ENCODE measurements at places on chromosomes 3 and 15. TPM values are rescaled to one million over a fixed set of nuclear protein-coding genes. Genes with fewer than 3 reads are reported as not detected.
A peak's percentile ranks its signal among the peaks of the same experiment; 100 is the strongest.

GRCh38 chr3:28836199-28836598, 444.7 kb upstream of the RBMS3 start:
- H3K27me3 ChIP-seq, result peaks cover 42% of the 10 kb centered on the region
- no peak for DNase-seq
- no peak overlapping the region for H3K27ac ChIP-seq
- no peaks in the 10 kb centered on the region for H3K36me3 ChIP-seq

- no peaks in the 10 kb centered on the region for H3K4me1 ChIP-seq
- no peak overlapping the region for H3K4me3 ChIP-seq
- no peak for DNase-seq
- no peak overlapping the region for H3K27ac ChIP-seq
- peaks cover 5% of the 10 kb centered on the region for H3K36me3 ChIP-seq
- no peaks in the 10 kb centered on the region for H3K27me3 ChIP-seq
These were observed 615.5 kb downstream of the ROBO2 start for GRCh38 chr3:77655396-77655795.

DNA sequence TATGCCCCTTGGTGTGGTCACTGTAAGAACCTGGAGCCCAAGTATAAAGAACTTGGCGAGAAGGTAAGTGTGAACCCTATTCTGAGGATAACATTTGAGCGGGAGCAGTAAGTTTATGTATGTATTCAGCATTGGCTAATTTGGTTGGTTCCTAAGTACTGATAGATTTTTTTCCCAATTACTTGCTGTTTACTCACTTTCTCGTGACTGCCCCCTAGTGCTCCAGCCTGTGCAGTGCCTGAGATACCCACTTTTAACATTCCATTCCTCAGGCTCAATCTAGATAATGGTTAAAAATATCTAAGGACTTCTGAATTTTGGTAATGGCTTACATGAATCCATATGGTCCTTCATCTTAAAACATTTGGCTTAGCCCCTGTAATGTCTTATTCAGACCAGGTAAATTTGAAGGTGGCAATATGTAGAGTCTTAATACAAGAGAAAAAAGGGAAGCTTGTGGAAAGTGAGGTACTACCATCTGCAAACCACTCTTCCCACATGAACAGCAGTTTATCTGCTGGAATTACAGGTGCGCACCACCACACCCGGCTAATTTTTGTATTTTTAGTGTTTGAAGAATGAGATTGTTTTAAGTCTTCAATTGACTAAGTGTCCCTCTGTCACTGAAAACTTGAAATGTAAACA, 7.1 kb downstream of the ELL3 start:
- H3K27me3 ChIP-seq, result no peaks in the 10 kb centered on the region
- no peak overlapping the region for H3K4me3 ChIP-seq
- H3K4me1 ChIP-seq, result no peaks in the 10 kb centered on the region
- DNase-seq, result peak; percentile 63

The RBP2 gene
- total RNA-seq, result not detected

DNA sequence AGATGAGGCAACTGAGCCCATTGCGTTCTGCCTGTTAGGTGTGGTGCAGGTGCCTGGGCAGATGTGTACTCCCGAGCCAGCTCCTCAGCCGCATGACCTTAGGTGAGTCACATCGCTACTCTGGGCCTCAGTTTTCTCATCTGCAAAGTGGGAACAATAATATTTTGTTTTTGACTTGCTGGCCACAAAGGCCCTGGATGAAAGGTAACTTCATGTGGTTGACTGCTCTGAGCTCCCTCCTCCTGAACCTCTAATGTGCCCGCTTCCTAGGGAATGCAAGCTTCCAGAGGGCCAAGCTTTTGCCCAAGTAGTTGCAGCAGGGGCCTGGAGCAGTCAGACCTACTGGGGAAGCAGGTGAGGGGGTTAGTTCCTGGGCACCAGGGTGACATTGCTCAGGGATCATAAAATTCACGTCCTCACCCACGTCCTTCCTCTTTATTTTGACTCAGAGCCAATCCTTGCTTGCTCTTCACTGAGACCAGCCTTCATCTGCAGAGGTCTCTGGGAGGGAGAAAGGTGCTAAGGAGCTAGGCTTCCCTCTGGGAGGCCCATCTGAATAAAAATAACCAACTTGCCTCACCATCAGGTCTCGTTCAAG, 149.0 kb upstream of the TLE3 start:
- H3K4me1 ChIP-seq, result peaks cover 42% of the 10 kb centered on the region
- H3K4me3 ChIP-seq, result no peak overlapping the region

DNA sequence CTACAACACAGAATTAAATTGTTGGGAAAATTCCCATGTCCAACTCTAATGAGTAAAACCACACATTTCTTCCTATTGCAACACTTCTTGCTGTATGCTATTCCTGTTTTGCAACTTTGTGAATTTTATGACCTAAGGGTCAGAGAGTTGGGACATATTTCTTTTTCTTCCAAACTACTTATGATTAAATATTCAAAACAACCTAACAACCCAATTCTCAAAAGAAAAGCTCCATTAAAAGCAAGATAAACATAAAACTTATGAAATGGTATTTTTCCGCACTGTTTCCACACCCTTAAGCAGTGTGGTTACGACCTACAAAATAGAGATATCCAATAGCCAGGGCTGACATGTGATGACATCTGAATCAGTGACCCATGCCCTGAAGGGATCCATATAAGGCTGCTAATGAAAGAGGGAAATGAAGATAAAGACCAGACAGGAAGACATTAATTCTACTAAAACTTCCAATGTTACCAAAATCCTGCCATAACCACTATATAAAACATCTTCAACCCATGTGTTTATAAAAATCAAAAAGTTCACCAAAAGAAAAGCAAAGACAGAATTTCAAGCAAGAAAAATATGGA, 45.6 kb downstream of the DMXL2 start:
- no peak overlapping the region for H3K4me3 ChIP-seq
- no peak overlapping the region for H3K27ac ChIP-seq
- no peaks in the 10 kb centered on the region for H3K4me1 ChIP-seq
- no peaks in the 10 kb centered on the region for H3K27me3 ChIP-seq
- DNase-seq, result no peak
- H3K36me3 ChIP-seq, result no peaks in the 10 kb centered on the region

GRCh38 chr3:110773413-110773954, 298.1 kb upstream of the NECTIN3 start:
- H3K4me1 ChIP-seq, result no peaks in the 10 kb centered on the region
- no peaks in the 10 kb centered on the region for H3K36me3 ChIP-seq
- H3K4me3 ChIP-seq, result no peak overlapping the region
- DNase-seq, result no peak

DNA sequence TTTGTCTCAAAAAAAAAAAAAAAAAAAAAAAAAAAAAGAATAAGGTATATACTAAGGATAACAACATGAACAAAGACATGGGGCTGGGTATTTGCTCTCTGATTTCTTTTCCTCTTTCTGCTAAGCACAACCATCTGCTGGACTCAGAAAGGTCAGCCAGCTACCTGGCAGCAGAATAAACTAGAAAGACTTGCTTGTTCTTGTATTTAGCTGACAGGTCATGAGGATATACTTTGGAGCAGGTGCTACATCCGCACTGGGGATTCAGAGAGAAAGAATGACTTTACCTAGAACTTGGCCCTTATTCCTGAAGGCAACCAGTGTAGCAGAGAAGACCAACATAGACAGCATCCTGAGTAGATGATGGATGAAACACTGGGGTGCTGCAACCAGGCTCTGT, 550.5 kb downstream of the NTRK3 start:
- peaks cover 2% of the 10 kb centered on the region for H3K27me3 ChIP-seq
- no peak overlapping the region for H3K4me3 ChIP-seq
- H3K36me3 ChIP-seq, result no peaks in the 10 kb centered on the region
- no peak overlapping the region for H3K27ac ChIP-seq

The CD276 gene
- total RNA-seq, result 0.67 TPM

DNA sequence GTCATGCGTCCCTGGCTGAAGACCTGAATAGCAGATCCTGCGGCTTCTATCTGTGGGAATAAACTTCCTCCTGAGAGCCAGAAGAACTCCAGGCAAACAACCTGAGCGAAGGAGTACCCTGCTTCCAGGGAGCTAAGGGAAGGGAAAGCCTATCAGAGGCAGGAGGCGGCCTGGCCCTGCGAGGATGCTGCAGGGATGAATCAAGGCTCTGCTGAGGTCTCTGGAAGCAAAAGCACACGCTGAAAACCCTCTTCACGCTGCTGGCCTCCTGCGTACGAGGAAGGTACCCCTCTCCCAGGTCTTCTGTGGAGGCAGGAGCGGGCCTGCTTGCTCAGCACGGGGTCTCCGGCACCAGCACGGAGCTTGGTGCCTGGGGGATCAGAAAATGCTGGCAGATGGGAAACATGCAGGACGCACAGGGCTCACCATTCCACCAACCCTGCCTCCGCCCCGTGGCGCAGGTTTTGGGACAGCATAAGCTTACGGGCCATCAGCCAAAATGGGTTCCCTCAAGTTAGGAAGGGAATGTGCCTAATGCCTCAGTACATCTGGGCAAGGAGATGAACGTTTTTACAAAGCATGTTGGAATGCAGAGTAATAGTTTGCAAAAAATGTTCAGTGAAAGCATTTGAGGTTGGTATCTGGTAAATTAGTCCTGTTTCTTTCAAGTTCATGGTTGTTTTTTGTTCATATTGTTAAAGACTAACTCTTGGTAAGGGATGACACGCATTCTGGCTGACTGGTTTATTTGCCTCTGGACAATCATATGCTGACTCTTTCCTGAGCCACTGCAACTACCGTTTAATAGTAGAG, 72.3 kb downstream of the CHSY1 start:
- DNase-seq, result no peak
- H3K4me3 ChIP-seq, result no peak overlapping the region
- peaks cover 17% of the 10 kb centered on the region for H3K36me3 ChIP-seq
- H3K27ac ChIP-seq, result peak overlapping the region; percentile 50
- no peaks in the 10 kb centered on the region for H3K27me3 ChIP-seq

The CRABP1 gene
- total RNA-seq, result 0.65 TPM
